ENCODE measurements at places on chromosomes 3 and 15.

DNA sequence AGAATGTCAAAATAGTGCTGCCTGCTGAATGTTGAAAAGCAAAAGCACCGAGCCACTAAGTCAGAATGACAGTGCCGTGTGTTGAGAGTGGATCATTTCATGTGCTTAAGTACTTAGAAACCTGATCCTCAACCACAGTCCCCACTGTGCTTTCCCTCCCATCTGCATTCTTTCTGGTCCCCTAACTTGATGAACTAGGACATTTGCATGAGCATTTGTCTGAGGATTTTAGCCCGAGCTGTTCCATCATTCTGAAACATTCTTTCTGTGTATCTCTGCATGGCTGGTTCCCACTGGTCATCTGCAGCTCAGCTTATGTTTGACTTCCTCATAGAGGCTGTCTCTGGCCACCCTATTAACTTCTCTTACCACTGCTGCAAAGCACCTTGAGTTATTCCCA, 42.0 kb downstream of the SST start:
- no peak for DNase-seq

GRCh38 chr15:89057506-89058133, 30.6 kb upstream of the ABHD2 start:
- peak; percentile 76 for DNase-seq

DNA sequence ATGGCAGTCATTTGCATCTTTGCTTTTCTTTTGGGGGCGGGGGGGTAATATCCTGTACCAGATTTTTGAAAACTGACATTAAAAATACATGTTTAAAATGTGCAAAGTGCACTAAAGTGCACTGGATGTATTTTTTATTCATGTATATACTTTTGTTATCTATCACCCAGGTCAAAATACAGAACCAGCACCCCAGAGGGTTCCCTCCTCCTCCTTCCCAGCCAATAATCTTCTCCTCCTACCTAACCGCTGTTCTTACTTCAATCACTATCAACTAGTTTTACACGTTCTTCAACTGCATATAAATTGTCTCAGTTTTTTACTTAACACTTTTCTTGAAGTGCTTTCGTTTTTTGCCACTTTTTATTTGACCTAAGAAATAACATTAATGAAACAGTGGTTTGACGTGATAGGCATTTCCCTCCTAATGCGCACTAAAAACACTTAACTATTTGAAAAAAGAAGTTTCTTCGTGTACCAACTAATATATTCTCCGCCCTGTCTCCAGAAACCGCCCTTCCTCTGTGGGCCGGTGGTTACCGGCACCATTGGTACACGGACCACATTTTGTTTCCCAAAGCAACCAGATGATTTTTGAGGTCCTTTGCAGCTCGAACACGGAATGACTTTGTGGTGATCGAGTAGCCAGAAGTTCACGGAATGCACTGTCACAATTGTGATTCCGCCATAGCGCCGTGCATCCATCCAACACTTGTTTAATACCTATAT, 836 bp upstream of the AKAP13 start:
- DNase-seq = no peak

DNA sequence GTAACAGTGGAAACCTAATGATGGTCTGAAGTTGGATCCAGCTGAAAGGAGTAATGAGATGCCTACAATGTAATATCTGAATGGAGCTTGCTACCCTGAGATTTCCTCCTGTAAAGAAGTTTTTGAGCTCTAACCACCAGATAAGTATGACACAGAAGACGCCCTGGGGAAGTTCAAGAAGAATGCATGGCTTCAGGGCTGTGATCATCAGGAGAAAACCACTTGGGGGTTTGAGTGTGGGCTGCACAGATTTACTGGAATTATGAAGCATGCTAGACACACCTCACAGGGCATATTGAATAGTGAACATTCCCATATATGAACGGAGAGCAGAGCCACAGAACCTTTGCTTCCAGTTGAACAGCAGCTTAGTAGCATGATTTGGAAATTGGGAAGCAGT, 10.6 kb upstream of the CCDC80 start:
- peak; percentile 98 for DNase-seq

DNA sequence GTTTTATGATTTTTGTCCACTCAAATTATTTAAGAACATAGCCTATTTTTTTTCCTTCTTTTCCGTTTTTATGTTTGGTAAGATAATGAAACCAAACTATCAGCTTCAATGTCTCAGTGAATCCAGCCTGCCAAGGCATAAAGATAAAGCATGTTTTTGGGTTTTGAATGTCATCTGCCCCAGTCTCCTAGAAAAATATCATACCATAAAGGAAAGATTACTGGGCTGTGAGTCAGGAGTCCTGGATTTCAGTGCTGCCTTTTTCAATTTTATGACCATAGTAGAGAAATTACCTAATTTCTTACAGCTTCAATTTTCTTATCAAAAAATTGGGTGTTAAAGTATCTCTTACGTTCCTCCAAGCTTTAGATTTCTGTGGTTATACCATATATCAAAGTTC, 87.5 kb downstream of the GAP43 start:
- DNase-seq = peak; percentile 56

- DNase-seq = no peak
Measured at GRCh38 chr3:138139691-138140090, 7.5 kb upstream of the A4GNT start.

- DNase-seq = no peak
Measured at GRCh38 chr15:72389231-72389630, 8.9 kb upstream of the TMEM202 start.

DNA sequence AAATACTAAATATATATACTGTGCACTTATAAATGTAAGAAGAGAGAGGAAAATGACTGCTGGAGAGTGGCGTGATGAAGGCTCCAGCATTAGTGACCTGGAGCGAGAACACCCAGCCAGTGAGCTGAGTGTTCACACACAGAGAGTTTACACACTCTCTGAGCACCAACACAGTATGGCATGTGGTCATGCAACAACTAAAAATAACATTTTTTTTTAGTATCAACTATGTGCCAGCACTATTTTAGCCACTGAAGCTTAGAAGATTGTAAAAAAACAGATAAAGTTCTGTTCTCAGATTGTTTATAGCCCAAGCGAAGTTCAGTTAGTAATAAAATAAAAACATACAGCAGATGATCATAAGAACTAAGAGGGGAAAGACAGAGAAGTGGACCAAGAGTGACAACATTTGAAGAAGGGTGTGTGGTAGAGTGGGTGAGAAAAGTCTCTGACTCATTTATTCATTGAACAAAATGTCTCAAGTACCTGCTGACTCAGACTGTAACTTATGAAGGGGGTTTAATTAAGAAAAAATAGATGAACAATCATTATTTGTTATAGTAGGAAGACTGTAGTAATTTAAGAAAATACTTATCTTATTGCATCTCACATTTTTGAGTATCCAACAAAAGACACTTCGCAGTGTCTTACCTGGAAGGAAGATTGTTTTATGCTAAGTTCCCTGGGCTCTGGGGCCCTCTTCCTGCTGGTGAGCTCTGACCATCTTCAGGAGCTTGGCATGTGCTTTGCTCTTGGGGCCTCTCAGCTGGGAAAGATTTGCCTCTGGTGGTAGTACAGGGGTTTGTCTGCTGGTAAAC, 43.8 kb downstream of the GAP43 start:
- no peak for DNase-seq

DNA sequence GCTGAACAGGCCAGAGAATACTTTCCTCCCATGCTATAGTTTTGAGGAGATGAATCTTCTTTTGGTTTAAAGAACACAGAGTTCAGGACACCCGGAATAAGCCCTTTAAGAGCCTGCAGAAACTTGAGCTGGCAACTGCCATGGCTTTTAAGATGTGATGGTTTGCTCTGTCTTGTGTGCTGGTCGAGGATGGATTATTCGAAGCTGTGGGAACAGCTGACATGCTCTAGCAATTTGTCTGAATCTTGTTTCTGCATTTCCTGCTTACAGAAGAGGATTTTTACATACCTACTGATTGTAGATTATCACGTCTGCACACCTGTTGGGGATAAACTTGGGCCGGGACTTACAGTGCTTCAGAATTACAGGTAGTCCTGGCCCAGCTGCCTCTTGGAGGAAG, 396.9 kb downstream of the LRTM1 start:
- DNase-seq = no peak

DNA sequence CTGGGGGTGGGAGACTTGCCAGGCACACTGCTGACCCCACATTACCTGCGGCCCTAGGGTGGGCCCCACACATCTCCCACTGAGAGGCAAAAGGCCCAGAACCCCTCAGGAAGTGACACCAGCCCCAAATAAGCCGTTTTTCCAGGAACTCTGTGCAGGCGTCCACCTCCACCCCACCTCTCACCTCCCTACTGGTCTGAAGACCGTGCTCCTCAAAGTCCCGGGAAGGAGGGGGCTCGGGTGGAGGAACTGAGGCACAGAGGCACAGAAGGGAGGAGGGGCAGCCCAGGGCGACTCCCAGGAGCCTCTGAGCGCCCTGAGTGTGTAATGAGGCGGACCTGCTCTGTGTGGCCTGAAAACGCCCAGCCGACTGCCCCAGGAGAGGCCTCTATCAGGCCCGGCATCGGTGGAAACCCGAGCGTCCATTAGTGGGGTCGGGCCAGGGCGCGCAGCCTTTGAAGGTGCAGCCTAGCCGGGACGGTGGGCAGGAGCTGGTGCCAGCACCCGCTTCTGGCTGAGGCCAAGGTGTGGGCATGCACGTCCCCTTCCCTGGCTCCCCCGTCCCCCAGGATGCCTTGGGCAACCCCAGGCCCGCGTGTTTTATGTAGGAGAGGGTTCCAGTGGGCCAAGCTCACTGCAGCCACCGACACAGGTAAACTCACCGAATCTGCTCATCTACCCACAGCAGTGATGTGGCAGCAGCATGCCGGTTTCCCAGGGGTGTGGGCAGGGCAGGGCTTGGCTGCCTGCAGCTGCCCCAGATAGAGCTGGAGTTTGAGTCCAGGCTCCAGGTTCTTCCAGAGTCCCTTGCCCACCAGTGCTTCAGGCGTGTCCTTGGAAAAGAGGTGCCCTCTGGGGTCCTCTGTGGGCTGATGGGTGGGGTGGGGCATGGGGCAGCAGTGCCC, 55.8 kb downstream of the DNAJB8 start:
- no peak for DNase-seq

DNA sequence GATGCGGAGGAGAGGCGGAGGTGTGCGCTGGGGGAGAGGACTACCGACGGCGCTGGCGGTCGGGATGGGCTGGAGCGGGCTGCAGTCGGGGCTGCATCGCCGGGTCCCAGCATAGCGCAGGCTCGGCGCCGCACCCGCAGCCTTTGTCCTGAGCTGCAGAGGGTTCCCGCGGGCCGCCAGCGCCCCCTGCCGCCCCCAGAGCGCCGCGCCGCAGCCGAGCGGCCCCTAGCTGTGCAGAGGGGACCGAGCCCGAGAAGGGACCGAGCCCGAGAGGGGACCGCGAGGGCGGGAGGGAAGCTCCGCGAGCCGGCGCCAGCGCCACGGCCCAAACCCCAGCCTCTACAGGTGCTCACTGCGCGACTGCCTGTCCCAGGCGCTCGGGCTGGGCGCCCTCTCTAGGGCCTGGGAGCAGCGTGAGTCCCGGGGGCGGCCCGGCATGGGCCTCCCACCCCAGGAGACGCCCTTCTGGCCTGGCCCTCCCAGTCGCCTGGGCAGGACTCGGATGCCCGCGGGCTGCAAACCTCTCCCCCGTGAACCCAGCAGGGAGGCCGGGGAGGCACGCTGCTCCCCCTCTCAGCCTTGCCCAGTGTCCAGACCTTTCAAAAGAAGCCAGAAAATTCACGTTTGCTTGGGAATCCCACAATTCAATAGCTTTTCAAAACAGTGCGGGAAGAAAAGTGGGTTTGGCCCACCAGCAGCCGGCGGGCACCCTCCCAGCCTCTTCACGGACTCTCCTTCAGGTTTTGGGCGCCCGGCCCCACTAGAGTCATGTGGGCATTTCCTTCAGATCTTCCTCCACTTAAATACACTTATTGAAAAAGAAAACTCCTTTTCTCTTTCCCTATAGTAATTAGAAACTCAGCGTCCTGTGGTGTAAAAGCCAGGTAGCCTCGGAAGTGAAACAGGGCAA, 134.7 kb downstream of the TPRA1 start:
- peak; percentile 56 for DNase-seq

GRCh38 chr15:30044377-30044776, 38.4 kb upstream of the GOLGA8J start:
- DNase-seq = no peak

DNA sequence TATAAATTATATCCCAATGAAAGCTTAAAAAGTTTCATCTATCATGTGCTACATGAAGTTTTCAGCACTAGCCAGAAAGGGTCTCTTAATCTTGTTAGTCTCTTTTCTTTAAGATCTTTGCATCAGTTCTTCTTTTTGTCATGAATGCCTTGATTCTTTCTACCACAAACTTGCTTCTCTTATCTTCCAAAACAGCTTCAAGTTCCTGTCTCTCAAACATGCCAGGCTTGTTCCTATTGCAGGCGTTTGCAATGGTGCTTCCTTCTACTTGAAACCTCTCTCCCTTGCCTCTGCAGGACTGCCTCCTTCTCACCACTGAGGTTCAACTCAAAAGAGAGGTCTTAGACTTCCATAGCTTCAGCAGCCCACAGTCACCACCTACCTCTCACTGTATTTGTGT, 104.3 kb upstream of the FRMD4B start:
- DNase-seq = no peak

DNA sequence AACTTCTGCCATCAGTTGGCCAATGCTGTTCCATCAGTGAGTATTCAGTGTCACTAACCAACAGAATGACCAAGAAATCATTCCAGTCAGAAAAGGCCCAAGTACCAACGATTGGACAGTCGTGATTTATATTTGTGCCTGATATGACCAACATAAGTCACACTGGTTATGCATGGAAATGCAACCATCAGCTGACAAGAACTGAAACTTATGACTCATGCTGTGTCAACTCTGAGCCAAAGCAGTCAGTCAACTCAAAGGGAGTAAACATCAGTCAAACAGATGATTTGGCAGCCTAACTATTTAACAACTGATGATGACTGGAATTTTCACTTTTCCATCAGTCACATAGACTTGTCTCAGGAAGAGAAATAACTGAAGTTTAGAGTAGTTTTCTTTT, 142.4 kb downstream of the ANXA2 start:
- DNase-seq = peak; percentile 6

GRCh38 chr15:60044636-60045270, 40.6 kb downstream of the FOXB1 start:
- DNase-seq = no peak

Data from fibroblast of upper back skin (primary cell).